ENCODE measurements at places on chromosomes 16 and 17. TPM values are rescaled to one million over a fixed set of nuclear protein-coding genes. Genes with fewer than 3 reads are reported as not detected.

DNA sequence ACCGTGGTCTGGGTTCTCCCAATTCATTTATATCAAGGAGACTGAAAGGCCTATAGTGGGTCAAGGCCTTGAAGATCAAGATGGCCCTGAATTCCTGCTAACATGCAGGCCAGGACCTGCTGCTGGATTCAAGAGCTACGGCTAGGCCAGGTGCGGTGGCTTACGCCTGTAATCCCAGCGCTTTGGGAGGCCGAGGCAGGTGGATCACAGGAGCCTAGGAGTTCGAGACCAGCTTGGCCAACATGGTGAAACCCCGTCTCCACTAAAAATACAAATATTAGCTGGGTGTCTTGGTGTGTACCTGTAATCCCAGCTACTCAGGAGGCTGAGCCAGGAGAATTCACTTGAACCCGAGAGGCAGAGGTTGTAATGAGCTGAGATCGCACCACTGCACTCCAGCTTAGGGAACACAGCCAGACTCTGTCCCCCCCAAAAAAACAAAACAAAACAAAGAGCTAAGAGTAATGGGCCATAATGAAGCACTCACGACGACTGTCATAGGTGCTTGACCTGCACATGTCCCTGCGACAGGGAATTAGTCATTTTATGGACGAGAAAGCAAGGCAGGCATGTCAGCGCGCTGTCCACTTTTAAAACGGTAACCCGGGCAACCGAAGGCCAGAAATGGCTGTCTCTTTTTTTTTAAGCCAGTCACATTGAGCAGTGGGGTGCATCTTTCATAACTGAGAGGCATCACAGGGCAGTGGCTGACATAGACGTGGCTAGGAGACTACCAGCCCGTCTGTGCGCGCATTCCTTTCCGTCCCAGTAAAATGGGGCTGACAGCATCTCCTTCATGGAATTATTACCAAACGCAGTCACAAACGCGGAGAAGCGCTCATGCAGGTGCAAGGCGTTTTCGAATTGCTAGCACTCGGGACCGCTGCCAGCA, 1.0 kb upstream of the FBRS start:
- no peak for DNase-seq
- H3K27me3 ChIP-seq = no peaks in the 10 kb centered on the region
- H3K4me1 ChIP-seq = peaks cover 41% of the 10 kb centered on the region
- peak overlapping the region; percentile 67 for H3K4me3 ChIP-seq

- H3K27ac ChIP-seq = no peak overlapping the region
- peaks cover 6% of the 10 kb centered on the region for H3K36me3 ChIP-seq
- no peaks in the 10 kb centered on the region for H3K27me3 ChIP-seq
- H3K4me1 ChIP-seq = peaks cover 8% of the 10 kb centered on the region
- H3K4me3 ChIP-seq = no peak overlapping the region
Measured at GRCh38 chr17:19020016-19020415, 15.5 kb upstream of the FAM83G start.

GRCh38 chr17:28912281-28912937, 9.5 kb upstream of the DHRS13 start:
- H3K27me3 ChIP-seq = no peaks in the 10 kb centered on the region
- H3K4me3 ChIP-seq = no peak overlapping the region
- peaks cover 93% of the 10 kb centered on the region for H3K36me3 ChIP-seq
- H3K27ac ChIP-seq = no peak overlapping the region
- no peaks in the 10 kb centered on the region for H3K4me1 ChIP-seq
- DNase-seq = no peak

Gene NOB1
- total RNA-seq = 36.1 TPM

DNA sequence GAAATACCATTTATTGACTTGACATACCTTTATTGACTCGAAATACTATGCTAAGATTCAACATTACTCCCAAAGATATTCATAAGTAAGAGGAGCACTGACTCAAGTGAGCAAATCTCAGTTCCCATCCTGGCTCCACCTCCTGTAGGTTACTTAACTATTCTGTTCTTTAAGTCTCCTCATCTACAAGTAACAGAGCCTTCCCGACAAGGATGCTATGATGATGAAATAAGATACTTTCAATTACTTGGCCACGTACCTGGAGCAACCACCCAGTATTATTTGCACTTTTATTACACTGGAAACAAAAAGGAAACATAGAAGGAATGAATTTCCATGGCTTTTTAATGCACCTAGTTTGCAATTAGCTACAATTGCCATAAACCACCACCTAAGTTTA, 16.3 kb downstream of the KANSL1 start:
- peaks cover 12% of the 10 kb centered on the region for H3K36me3 ChIP-seq
- peaks cover 75% of the 10 kb centered on the region for H3K4me1 ChIP-seq
- H3K4me3 ChIP-seq = peak overlapping the region; percentile 43
- H3K27me3 ChIP-seq = no peaks in the 10 kb centered on the region
- DNase-seq = no peak

All from CD4-positive, CD25-positive, alpha-beta regulatory T cell (primary cell).